Right cardiac atrium (tissue), 5 donors: ENCODE measurements at places on chromosomes 5 and 9. TPM values are rescaled to one million over a fixed set of nuclear protein-coding genes. Genes with fewer than 3 reads are reported as not detected.

DNA sequence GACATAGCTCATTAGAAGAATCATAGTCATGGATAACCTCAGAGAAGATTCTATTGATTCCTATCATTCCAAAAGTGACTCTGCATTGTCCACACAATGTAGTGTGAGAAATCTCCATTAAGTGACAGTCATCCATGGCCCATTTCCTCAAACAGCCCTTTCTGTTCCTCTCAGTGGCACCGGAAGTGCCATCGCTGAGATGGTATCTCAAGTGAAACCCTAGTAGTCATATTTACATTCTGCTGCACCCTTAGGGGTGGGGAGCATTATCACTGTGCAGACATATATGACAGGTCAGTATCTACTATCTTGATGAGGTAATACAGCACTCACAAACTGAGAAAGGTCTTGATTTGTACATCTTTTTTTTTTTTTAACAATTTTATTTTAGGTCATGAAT lies 55.4 kb upstream of the MIER3 start:
- no peak for DNase-seq

DNA sequence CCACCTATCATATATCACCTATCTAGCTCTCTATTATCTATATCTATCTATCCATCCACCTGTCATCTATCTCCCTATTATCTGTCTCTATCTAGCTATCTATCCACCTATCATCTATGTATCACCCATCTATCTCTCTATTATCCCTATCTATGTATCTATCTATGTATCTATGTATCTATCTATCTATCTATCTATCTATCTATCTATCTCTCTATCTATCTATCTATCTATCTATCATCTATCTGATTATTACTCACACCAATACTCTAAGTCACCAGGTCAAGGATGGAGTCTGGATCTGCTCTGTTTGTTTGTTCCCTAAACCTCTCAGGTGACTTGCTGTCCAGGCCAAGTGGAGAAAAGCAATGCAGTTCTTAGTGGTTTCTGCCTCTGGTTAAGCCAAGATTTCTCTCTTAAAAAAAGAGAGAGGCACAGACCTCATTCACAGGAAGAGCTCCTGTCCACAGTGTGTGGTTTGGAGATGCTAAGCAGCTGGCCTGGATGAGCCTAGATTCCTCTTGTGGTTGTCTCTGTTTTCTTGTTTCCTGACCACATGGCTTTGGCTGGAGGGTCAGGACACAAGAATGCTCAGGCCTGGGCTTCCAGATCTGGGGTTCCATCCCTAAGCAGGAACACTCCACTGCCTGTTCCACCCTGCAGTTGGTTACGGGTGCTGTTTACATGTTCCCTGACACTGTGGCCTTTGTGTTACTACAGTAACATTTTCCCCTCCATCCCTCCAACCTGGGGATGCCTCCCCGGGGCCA lies 133.4 kb downstream of the PHF2 start:
- DNase-seq = no peak

GRCh38 chr5:74927336-74927735 lies 61.1 kb upstream of the FAM169A start:
- no peak for DNase-seq

- DNase-seq = no peak
Measured at GRCh38 chr5:149887622-149888183, 56.9 kb downstream of the PDE6A start.

- DNase-seq = no peak
Measured at GRCh38 chr9:27460226-27461023, 63.7 kb upstream of the IFNK start.

DNA sequence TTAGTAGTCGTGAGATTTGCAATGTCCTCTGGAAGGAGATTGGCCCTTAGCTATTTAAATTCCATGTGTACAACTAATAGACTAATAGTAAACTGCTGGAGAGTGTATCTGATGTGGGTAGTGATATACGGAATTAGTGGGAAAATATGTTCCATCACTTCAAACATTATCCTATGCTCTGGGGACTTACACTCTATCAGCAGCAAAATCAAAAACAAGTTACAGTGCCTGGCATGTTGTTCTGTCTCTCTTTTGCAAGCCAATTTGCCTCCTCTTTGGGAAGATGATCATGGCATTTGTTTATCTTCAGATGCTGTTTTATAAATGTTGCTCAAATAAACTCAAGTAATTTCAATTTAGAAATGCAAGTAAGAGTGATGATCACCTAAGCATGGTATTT lies 311.9 kb upstream of the ACO1 start:
- DNase-seq = no peak

GRCh38 chr9:98303633-98304125 lies 48.2 kb upstream of the TBC1D2 start:
- no peak for DNase-seq

- DNase-seq = peak; percentile 82
Measured at GRCh38 chr9:96067004-96067403, 191.5 kb downstream of the ERCC6L2 start.

- no peak for DNase-seq
Measured at GRCh38 chr9:121822093-121823085, 171.0 kb downstream of the DAB2IP start.

GRCh38 chr5:57262541-57262940 lies 88.7 kb downstream of the GPBP1 start:
- no peak for DNase-seq

GRCh38 chr9:137168573-137168903 lies 1.3 kb downstream of the LRRC26 start:
- peak; percentile 53 for DNase-seq

DNA sequence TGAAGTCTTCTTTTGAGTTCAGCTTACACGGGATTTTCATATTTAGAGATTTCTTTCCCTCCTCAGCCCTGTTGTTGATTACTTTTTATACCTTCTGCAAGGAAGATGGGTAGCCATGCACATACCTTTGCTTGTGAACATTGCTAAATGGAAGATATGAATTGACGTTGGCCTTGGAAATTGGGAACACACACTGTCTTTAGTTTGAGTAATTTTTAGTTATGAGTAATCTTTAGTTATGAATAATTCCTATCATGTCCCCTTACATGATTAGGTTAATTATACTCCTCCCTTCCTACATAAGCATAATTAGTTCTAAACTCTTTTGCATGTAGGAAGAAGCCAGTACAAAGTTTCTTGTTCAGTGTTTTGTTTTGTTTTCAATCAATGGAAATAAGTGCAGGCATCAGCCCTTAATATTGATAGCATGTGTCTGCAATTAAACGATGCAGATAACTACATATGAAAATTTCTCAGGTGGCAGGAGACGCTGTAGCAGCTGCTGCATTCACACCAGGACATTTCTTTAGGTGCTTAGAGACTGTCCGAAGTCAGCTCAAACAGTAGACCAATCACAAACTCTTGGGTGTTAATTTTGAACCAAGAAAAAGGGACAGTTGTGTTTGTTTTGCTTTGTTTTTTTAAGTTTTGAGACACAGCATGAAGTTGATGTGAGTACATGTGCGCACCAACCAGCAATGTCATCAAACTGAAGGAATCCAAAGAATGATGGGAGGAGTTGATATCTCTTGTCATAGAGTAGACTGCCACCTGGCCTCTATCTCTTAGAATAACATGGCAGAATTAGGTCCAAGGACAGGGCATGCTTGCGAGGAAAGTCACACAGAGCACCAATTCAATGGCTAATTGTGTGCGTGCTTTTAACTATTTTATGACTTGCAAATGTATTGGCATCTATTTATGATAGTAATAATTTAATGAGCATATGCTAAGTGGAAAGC lies 51.4 kb downstream of the SMARCA2 start:
- DNase-seq = no peak

GRCh38 chr5:43649256-43649655 lies 46.3 kb downstream of the NNT start:
- no peak for DNase-seq

- peak; percentile 44 for DNase-seq
Measured at GRCh38 chr9:110650991-110651411, 17.6 kb upstream of the MUSK start.

DNA sequence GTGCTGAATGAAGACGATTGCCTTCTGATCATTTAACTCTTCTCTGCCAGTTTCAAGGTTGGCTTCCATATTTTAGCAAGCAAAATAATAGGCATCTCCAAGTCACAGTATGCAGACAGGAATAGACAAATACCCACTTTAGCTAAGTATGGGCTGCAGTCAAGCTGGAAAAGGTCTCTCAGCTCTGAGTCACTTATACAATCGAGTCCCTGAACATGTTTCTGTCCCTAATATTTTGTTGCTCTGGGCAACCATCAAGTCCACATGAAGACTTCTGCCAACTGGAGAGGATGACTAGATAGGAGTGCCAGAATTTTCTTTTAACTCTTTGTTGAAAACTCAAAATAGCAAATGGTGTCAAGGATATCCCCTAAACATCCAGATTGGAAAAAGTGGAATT lies 575.3 kb downstream of the RAB3C start:
- no peak for DNase-seq

- DNase-seq = no peak
Measured at GRCh38 chr9:11931109-11931508, 762.1 kb upstream of the TYRP1 start.

- DNase-seq = no peak
Measured at GRCh38 chr9:134660407-134660806, 18.8 kb downstream of the COL5A1 start.

GRCh38 chr9:122036988-122037387 lies 56.1 kb downstream of the TTLL11 start:
- no peak for DNase-seq

DNA sequence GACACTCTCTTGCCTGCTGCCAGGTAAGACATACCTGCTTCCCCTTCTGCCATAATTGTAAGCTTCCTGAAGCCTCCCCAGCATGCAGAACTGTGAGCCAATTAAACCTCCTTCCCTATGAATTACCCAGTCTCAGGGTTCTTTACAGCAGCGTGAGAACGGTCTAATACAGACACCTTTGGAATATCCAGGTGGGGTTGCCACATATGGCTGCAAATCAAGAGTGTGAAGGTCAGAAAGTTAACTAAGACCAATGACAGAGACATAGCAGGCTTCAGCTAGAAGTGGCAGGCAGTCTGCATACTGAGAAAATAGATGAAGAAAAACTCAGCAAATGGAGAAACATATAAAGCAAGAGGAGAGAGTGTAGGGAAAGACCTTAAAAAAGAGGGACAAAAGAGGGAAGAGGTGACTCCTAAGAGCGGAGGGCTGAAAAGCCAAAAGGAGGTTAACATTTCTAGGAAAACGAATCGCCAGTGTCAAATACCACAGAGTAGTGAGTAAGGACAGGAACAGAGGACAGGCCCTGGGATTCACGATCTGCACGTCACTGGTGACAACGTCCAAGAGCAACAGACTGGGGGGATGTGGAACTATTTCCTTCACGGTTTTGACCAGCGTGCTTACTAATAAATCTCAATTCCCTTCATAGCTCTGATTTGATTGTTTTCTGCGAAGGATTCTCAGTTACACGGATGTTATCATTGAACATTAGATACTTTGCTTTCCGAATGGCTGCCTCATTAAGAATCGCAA lies 1.7 kb upstream of the ACO1 start:
- DNase-seq = no peak

- no peak for DNase-seq
Measured at GRCh38 chr5:139210585-139210984, 12.4 kb upstream of the SIL1 start.

DNA sequence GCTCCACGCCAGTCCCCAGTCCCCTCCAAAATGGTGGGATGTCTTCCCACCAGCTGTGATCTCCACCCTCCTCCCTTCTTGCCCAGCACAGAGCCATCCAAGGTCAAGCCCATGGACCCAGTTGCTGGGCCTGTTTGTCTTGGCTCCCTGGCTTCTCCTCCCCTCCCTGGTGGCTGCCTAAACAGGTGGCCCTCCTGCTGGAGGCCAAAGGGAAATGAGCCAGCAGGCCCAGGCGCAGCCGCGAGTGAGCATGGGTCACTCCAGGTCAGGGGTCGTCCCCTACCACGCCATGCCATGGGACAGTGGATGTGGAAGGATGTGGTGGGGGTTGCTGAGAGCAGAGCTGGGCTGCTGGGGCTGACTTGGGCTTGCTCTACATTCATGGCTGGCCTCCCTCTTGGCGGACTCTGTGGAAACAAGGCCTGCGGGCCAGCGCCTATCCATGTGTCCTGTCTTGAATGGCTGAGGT lies 33.6 kb downstream of the COL15A1 start:
- DNase-seq = peak; percentile 92

GRCh38 chr9:97501177-97501971 lies at the start of gene TMOD1:
Gene TMOD1, plus strand, starts transcription at chr9:97501666. Its CDS starts 22,523 bp downstream, at chr9:97524189.
- peak; percentile 93 for DNase-seq

DNA sequence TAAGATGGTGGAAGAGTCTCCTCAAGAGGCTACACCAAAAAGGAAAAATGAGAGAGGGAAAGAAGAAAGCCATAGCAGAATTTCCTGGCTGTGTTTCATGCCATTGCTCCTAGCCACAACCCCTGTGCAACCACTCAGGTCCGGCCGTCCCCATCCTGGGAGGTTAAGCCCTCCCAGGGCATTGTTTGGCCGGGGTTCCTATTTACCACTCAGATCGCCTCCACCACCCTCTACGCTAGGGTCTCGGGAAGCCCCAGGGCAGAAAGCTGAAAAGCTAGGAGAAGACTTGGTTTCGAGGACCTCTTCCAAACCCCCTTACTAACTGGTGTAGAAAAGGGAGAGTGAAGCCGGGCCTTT lies 715 bp downstream of the RC3H2 start:
- DNase-seq = peak; percentile 35

DNA sequence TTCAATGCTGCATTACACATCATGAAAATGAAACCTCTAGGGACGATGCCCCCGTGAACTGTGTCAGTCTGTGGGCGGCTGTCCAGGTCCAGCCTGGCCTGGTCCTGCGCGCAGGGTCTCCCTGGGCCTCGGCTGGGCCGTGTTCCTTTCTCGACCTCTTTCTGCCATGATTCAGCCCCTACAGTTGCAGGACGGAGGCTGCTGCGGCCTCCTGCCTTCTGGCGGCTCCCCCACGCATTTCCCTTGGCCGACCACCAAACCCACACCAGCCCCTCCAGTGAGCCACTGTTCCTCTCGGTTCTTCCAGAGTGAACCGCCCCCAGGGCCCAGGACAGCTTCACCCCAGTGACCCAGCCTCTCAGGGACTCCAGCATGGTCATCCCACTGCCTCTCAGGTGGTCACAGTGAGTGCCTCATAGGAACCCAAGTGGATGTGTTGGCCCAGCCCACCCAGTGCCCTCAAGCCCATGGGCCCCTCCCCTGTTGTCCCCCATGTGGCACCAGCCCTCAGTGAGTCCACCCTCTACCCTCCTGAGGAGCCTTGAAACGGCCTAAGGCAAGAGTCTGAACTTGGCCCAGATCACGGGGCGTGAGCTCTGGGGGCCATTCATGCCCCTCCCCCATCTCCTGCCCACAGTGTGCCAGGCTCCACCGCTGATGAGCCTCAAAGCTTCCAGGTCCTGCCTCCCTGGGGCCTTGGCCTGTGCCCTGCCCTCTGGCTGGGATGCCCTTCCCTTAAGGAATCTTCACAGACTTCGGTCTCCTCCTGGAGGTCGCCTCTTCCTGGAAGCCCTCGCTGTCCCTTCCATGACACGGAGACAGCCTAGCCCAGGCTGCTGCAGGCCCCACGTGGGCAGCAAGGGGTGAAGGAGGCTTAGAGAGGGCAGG lies 10.0 kb upstream of the CLIC3 start:
- DNase-seq = peak; percentile 61

PAM gene
- 4,374 TPM for total RNA-seq

ENTPD2 gene
- 1.6 TPM for total RNA-seq

F2RL2 gene
- total RNA-seq = 0.31 TPM

KIAA0825 gene
- 3.7 TPM for total RNA-seq

CDH9 gene
- not detected for total RNA-seq

TMEFF1 gene
- not detected for total RNA-seq

SUSD1 gene
- 8.1 TPM for total RNA-seq

CDH6 gene
- 1.7 TPM for total RNA-seq
